GM23248 (cell line): ENCODE measurements at places on chromosomes 16 and 17.

GRCh38 chr17:43543300-43543699 lies 2.8 kb downstream of the ETV4 start:
- no peak for DNase-seq

DNA sequence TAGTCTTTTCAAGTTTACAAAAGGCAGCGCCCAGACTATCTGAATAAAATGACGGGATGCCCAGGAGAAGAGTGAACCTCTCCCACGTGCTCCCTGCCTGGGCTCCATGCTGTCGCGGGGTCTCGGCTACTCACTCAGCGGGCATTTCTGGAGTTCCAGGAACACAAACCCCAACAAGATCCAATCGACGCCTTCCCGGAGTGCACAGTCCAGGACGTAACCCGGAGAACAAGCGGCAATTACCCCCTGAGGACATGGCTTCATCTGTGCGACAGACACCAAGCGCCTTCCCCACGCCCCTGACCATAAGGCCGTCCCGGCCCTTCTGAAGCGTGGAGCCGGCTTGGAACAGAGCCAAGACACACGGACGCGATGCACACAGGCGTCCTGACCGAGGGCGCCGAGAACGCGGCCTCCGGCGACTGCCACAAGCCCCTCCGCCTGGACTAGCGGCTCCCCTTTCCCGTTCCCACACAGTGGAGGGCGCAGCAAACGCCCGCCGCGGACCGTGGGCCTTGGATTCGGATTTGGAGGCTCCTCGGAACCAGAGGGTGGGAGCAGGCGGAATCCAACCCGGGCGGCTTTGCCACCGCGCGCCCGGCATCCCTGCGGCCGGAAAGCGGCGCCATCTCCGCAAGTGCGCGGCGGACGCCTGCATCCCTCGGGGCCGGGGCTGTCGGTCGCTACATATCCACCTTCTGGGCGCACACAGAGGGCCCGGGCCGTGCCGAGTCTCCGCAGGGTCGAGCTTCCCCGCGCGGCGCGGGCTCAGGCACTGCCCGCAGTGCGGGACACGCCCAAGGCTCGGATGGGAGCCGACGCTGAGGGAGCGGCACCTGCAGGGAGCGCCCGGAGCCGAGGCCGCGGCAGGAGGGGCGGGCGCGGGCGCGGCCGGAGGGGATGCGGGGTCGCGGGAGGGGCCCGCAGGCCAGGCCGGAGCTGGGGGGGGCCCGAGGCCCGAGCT lies 725 bp downstream of the ABCA3 start:
- peak; percentile 54 for DNase-seq

DNA sequence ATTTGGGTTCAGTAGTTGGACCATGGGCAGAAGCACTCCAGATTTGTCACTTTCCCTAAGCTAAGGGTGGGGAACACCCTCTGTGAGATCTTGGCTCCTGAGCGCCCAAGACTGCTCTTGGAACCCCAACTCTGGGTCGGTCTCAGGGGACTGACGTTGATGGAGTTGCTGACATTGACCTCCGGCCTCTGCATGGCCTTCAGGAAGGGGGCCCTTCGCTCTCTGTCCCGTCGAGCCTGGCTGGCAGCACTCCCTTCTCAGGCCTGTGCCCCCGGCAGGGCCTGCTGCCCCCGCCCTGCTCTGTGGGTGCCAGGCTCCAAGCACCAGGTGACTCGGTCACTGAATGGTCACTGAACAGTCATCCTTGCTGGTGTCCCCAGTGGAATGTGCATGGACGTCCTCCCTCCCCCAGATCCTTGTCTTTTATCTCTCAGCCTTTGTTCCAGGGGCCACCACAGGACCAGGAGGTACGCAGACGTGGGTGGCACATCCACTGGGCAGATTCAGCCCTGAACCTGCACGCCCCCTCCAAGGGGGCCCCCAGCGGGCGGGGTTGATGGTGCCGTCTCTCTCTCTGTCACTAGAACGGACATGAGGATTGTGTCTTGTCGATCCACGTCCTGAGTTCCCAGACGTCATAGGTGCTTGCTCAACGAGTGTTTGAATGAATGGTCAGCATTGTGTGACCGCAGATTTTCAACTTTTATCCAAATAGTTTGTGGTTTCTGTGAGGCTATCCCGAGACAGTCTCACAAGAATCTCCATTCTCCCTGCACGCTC lies 314.5 kb downstream of the SEC14L1 start:
- DNase-seq = no peak

GRCh38 chr17:6257336-6257735 lies 177.6 kb downstream of the AIPL1 start:
- no peak for DNase-seq

DNA sequence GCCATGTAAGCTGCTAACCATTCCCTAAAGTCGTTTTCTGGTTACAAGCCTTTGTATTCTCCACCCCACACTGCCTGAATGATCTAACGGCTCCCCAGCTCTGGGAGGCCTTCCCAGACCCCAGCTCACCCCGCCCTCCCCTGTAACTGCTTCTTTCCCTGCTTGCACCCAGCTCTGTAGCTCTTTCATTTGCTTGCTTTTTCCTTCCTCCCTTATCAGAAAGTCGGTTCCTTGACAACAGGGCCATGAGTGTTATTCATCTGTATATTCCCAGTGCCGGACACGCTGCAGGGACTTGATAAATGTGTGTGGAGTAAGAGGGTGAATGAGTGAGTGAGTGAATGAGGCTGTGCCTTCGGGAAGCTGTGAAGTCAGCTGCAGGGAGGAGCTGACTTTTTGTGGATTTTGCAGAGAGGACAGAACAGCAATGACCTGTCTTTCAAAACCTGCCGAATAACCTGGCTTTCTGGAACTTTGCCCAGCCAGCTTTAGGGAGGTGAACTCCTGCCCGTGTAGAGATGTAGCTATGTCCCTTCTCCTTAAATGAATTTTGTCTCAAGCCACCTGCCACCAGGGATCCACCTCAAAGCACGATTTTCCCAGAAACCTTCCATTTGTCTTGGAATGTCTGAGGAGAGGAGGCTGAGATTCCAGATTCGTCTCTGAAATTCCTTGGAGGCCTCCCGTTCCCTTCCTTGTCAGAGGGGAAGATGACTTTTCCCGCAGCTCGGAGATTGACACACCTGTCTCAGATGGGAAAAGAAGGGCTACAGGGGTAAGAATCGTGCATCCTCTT lies 20.0 kb upstream of the CACNG4 start:
- peak; percentile 33 for DNase-seq

GRCh38 chr16:31213877-31214707 lies at the start of gene TRIM72:
Gene TRIM72 (plus strand): TSS chr16:31214119. CDS start chr16:31214739, 620 bp downstream.
- DNase-seq = no peak

DNA sequence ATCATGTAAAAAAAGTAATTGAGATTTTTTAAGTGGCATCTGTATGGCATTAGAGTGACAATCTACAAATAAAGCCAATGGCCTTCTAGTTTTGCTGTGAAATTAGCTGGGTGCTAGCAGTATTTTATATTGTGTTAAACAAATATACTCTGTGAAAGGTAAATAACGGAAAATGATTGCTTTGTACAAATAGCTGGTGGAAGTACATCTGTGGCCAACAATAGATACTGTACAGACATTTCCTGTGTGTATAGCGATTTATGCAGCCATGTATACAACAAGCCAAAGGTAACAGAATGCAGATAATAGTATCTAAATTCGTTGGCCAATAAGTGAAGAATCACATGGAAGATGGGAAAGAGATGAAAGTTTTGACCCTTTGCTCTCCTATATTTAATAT lies 26.6 kb downstream of the IQCK start:
- DNase-seq = no peak

DNA sequence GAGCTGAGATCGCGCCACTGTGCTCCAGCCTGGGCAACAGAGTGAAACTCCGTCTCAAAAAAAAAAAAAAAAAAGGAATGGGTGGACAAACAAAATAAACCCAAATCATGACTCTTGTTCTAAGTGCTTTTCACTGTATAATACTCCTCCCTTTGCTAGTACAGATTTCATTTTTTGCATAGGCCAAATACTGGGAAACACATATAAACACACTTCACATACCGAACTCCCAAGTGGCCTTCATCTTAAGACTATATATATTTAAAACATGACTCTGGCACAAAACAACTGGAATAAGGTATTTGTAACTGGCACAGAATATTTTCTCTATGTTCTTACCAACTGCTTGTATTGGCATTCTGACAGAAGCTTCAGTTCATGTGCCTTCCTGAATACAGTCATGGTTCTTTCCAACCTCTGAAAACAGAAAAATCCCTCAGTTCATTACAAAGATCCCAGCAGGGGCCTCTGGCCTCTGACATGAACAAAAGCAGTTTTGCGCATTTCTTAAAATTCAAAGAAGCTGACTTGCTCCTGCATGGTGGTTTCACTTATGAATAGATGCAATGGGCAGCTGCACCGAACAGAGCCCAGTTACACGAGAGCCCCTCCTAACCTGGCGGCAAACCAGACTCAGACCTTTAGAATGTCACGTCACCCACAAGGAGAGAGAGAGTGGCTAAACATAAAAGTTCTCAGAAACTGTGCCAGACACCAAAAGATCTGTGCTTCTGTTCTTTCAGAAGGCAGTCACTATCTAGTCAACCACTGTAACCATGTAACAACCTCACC lies 19.1 kb upstream of the COPRS start:
- DNase-seq = no peak

- DNase-seq = no peak
These were observed 18.8 kb downstream of the CMIP start for GRCh38 chr16:81463296-81463890.

GRCh38 chr17:54899721-54900456 lies 763 bp upstream of the TOM1L1 start:
- DNase-seq = no peak

DNA sequence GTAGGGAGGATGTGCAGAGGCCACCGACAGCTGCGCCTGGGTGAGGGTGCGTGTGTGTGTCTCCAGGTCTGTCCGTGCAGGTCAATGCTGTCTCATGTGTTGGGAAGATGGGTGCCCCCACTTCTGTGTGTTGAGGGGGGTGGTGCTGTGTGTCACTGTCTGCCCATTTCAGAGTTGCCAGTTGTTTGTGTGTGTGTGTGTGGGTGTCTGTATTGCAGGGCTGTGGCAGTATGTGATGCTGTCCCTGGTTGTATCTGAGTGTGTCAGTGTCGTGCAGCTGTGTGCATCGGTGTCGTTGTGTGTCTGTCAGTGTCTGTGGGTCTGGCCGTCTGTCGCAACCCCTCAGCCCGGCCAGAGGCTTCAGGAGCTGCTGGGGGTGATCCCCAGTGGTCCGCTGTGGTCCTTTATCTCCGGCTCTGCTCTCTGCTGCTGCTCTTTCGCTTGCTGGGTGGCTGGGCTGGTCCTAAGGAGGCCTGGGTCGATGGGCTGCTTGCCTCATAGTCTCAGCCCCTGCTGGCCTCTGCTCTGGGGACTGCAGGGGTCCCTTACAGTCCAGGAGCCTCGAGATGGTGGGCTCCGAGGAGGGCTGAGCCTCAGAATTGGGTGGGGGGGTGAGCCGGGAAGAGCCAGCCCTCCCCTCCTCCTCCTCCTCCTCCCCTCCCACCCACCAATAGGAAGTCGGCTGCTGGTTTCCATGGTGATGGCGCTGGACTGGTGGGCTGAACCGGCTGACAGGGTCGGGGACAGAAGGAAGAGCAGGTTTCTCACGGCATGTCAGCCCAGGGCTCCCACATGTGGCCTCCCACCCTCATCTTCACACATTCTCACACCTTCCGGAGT lies at the start of gene TSPOAP1:
TSPOAP1 (minus strand) TSS at position 601 of the 840 bp plus-strand sequence. CDS start 875 bp downstream, outside the sequence.
- no peak for DNase-seq
